ENCODE measurements at places on chromosomes 7 and 10.

- DNase-seq = no peak
Measured at GRCh38 chr10:17918187-17918903, 33.4 kb upstream of the SLC39A12 start.

DNA sequence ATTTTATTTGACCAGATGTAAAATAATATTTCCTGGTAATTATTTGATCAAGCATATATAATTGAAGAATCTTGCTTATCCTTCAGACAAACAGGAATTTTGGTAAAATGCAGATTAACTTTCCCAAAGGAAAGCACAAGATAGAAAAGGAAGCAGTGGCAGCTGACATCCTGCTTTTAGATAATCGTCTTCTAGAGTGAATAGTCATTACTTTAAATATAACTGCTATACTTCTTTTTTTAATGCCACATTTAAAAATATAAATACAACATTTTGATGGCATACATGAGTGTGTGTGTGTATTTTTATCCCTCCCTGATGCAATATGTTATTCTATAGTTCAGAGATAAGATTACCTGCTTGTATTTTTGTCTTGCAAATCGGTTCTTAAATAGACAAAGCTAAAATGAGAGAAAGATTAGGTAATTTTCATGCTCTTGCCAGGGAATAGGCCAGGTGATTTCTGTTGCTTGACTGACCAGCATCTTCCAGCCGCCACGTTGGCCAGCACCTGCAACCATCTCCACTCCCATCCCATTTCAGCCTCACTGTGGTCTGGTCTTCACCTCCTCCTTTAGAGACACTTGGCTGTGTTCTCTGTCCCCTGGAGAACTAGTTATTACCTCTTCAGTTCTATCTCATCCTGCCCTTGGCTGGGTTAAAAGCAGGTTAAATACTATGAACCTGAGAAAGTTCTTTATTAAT lies 58.1 kb downstream of the MDFIC start:
- DNase-seq = no peak

GRCh38 chr10:105691811-105692210 lies 1050.7 kb downstream of the SORCS3 start:
- DNase-seq = peak; percentile 17

- DNase-seq = no peak
Measured at GRCh38 chr7:119010635-119011034, 786.1 kb downstream of the ANKRD7 start.

GRCh38 chr10:26950934-26951333 lies 90.2 kb upstream of the ABI1 start:
- no peak for DNase-seq

- DNase-seq = no peak
Measured at GRCh38 chr7:47484923-47485639, 96.8 kb downstream of the TNS3 start.
